Activated CD8-positive, alpha-beta memory T cell treated with anti-CD3 and anti-CD28 coated beads for 24 hours (primary cell): ENCODE measurements at places on chromosomes 5 and 9.

DNA sequence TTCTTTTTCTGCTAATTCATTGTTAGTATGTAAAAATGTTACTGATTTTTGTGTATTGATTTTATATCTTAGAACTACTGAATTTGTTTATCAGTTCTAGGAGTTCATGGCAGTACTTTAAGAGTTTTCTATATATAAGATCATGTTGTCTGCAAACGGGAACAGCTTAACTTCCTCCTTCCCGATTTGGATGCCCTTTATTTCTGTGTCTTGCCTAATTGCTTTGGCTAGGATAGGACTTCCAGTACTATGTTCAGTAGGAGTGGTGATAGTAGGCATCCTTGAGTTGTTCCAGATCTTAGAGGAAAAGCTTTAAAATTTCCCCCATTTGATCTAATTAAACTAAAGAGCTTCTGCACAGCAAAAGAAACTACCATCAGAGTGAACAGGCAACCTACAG is 20.1 kb downstream of the RCL1 start:
- DNase-seq = no peak

DNA sequence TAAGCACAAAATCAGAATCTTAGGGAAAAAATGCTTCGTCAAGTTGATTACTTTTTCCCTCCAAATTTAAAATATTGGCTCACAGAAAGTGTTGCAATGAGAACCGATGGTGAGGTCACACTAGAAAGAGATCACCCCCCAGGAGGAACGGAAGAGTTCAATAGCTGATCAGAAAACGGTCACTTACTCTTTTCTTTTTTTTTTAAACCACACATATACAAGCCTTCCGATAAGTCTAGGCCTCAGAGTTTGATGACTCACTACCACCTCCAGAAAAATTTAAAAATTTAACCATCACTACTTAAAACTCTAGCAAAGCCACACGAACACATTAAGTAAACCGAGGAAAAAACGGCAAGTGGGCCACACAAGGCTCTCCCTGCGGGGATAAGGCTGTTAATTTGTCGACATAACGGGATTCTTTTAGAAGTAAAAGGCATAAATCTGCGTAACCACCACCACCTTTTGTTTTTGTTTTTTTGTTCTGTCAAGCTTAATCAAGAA is 1.2 kb downstream of the SURF4 start:
- peak; percentile 69 for DNase-seq

DNA sequence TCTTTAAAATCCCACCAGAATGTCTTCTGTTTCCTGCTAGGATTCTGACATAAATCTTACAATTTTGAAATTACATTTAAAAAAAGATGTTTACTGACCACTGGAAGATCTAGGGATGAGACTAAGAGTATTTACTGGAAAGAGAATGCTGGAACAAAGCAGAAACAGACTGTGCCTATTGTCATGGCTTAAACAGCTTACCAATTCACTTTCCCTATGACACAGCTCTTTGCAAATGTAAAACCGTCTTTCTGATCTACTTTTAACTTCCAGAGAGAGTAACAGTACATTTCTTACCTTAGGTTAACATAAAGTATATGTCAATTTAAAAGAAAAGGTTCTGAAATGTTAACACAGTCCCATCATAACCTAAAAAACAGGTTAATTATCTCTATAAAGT is 10.7 kb downstream of the GIN1 start:
- DNase-seq = no peak

DNA sequence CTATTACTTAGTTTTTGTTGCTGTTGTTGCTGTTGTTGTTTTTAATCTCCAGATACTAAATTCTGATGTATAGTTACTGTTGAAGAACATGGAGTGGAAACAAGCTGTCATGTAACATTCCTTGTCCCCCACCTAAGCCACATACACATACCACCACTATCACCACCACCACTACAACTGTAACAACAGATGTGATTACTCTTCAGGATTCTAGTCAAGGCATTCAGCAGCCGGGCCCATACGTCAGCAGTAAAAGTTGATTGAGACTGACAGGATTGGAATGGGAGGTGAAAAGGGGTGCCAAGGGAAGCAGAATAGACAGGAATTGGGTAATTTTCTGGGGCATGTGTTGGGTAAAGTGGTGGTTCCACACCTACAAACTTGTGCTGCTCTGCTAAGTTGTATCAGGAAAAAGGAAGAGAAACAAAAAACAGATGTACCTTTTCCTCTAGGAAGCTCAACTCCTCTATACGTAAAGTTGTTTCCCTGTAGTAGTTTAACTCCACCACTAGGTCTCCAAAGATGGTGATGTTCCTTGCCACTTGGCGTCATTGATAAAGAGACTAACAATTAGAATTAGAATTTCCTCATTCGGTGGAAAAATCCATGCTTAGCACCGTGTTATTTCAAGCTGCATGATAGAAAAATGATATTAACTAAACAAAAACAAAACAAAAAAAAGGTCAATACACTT is 138.6 kb downstream of the ARRDC3 start:
- DNase-seq = no peak

- no peak for DNase-seq
Observed at GRCh38 chr5:44885903-44886302, 77.2 kb downstream of the MRPS30 start.

DNA sequence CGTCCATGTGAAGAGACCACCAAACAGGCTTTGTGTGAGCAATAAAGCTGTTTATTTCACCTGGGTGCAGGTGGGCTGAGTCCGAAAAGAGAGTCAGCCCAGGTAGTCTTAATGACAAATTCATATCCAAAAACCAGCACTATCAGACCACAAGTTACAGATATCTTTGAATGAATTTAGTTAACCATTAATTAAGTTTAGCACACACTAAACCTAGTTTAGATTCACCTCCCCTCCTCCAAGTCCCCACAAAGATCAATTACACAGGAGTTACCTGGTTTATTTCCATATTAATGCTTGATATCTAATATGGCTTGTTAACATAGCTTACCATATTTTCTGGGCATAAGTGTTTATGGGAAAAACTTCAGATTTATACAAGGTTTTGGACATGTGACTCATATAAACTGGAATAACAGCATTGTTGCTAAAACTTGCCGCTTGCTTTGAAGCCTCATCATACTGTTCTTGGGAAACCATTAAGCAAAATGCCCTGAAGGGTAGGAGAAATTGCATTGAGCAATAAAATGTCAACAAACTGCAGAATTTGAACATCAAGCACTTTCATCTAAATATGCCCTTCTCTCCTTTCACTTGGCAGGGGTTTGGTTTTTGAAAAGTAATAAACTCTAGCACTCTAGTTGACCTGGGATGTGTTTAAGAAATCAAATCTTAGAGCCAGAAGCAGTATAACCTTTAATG is 166.9 kb downstream of the SNCAIP start:
- DNase-seq = no peak

GRCh38 chr9:82882748-82883147 is 180.2 kb downstream of the RASEF start:
- no peak for DNase-seq

DNA sequence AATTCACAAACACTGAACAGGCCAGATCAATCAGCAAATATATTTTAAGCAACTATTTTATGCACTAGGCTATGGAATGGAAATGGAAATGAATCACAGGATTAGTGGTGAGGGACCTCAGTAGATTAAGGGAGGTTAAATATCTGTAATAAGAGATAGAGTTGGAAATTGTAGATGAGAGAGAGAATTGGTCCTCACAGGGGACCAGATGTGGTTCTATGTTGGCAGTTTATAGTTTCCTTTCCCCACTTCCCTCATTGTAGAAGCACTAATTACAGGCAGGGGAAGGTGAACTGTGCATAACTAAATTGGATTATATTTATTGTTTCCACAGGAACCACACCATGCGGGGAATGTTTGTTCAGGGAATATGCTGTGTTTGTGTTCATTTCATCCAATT is 496.2 kb downstream of the ARHGEF28 start:
- DNase-seq = no peak

DNA sequence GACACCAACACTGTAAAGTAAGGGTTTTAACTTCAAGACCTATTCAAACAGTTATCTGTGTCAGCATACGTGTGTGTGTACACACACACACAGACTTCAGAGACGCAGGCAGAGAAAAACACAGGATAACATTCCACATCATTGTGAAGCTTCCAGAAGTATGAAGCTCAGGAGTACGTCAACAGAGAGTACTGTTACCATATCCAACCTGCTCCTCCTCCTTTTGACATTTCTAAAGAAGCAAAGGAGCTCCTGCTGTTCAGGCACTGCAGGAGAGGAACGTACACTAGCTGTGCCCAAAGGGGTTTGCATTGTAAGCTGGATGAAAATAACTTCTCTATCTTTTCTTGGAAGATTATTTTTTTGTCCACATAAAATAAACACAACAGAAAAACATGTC is 180.7 kb downstream of the MEF2C start:
- no peak for DNase-seq

GRCh38 chr9:123339666-123340510 is 16.1 kb upstream of the CRB2 start:
- peak; percentile 75 for DNase-seq

DNA sequence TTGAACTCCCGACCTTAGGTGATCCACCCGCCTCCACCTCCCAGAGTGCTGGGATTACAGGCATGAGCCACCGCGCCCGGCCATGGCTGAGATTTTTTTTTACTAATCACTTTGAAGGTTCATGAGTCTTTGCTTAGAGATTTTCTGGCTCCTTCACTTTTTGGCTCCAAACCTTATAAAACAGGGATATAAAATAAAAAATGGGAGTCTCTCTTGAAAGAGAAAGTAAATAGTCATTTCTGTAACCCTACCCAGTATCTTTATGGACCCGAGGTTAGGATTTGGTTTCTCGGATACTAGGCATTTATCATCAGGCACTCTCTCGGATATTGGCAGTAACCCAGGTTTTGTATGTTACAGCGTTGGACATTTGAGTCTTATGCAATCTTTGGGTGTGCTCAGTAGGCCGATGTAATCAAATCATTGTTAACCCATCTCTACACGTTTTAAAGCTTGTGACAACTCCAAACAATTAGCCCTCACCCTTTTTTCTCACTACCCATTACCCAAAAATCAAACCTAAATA is 25.3 kb downstream of the STXBP1 start:
- DNase-seq = no peak

DNA sequence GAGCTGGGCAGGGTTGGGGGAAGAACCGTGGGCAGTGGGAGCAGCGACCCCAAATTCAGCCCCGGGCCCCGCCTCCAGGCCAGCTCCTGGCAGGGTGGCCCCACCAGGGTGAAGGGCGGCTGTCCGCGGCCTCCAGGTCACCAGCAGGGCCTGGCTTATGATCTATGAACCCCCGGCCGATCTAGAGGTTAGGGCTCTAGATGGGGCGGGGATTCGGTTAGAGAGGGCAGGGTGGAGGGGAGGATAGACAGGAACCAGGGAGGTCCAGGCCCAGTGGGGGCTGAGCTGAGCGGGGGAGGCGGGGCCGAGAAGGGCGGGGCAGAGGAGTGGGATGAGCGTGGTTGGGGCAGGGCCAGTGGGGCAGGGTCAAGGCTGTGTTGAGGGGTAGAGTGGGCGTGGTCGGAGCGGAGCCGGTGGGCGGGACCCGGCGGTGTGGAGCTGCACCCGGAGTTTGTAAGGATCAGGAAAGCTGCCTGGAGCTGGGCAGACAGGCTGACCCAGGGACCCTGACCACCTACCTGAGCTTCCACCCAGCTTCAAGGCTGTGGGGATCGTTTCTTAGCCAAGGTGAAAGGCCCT is 29.3 kb upstream of the OBP2B start:
- peak; percentile 72 for DNase-seq

DNA sequence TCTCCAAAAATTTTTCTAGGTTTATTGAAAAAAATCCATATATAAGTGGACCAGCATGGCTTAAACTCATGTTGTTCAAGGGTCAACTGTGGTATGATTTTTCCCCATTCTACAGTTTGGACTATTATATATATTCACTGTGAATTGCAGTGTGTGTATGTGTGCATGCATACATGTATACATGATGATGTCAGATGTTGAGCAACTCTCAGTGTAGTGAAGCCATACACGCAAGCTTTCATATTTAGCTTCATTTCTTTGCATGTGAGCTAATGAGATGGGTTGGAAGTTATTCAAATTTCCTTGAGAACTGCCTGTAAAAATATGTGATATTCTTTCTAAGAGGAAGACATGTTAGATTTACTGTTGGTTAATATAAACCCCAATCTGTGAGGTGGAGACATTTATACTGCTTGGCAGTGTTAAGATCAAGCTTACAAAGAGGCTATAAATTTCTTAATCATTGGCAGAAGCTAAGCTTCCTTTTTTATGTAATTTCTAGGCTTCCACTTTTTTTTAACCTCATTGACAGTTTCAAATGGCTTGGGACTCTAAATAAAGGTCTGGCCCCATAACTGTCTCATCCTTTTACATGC is 134.8 kb downstream of the GABRG2 start:
- DNase-seq = no peak

- DNase-seq = no peak
Observed at GRCh38 chr5:170503990-170504596, at the start of gene KCNIP1. TSS of gene KCNIP1 (plus strand) at chr5:170504020.

GRCh38 chr5:17229313-17229712 is 11.9 kb downstream of the BASP1 start:
- no peak for DNase-seq

DNA sequence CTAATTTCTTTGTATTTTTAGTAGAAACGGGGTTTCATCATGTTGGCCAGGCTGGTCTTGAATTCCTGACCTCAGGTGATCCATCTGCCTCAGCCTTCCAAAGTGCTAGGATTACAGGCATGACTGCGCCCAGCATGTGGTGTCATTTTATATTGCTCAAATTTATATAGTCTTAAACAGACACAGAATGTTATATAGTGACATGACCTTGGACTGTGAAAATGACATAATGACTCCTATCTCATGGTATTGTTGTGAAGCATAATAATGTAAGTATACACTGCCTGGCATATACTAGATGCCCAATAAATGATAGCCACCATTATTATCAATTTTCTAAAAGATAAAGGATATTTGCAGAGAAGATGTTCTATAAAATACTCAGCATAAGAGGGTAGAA is 177.2 kb upstream of the TBCA start:
- DNase-seq = no peak
